Activated T-cell treated with anti-CD3 and anti-CD28 coated beads for 1 hour (primary cell): ENCODE measurements at places on chromosomes 7 and 10.

- DNase-seq = no peak
Observed at GRCh38 chr7:91504919-91505318, 240.7 kb downstream of the FZD1 start.

GRCh38 chr7:113004726-113005454 is 81.7 kb downstream of the GPR85 start:
- no peak for DNase-seq

DNA sequence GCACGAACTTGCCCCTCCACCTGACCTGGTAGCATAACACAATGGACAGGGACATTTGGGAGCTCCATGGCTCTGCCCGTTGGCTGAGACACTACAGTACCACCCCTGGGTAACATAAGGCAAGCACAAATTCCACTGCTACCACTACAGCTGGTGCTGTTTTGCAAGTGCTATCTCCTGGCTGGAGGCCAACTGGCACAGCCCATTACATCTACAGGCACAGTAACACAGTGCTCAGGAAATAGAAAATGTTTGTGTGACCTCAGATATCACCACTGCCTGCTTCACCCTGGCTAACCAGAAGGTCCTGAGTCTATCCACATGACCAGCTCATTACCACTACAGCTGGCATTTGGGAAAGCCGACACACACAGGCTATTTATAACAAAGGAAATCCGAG is 631.1 kb upstream of the MBL2 start:
- no peak for DNase-seq

- no peak for DNase-seq
Observed at GRCh38 chr10:3389130-3389529, 216.5 kb upstream of the PITRM1 start.

- no peak for DNase-seq
Observed at GRCh38 chr7:74263399-74264120, 9.4 kb upstream of the RFC2 start.

GRCh38 chr7:2859952-2860351 is 15.8 kb upstream of the GNA12 start:
- no peak for DNase-seq

DNA sequence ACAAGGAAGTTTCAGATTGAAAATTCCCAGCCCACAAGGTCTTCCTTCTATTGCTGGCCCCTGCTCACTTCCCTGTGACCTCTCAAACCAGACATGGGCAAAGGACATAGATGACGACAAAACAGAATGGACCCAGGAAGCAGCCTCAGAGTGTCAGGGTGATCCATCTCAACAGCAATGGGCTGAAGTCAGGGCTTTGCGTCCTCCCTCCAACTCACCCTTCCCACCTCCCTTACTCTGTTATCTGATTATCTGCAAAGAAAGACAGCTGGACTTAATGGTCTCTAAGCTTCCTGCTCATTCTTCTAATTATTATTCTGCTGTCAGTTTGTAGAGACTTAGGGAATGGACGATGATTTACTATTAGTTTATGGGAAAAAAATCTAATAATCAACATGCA is 115.9 kb downstream of the PIP4K2A start:
- DNase-seq = no peak

DNA sequence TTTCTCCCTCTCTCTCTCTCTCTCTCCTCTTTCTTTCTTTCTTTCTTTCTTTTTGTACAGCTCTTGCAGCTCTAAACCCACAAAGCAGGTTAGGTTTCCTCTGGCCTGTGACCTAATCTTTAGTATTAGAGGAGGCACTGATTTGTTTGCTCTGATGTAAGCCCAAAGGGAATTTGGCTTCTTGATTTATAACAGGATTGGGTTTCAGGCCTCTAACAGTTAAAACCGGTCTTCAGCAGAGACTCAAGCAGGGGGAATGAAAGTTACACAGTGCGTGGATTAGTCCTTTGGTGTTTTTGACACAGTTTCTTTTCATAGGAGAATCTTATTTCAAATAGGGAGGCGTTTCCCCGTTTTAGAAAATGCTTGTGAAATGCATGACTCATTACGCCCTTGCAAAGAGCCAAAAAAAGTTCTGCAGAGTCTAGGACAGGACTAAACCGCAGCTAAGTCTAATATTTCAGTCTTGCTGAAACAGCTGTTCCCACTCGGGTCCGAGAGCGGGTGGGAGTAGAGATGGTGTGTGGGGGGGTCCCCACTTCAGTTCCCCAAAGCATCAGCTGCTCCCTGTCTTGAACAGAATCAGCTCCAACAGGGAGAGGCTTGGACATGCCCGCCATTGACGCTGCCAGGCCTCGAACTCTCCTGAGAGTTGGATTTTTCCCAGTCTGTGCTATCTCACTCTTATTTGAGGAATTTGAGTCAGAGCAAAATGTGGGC is 296.5 kb upstream of the PITRM1 start:
- DNase-seq = no peak

GRCh38 chr7:69832356-69832755 is 234.1 kb downstream of the AUTS2 start:
- DNase-seq = no peak

DNA sequence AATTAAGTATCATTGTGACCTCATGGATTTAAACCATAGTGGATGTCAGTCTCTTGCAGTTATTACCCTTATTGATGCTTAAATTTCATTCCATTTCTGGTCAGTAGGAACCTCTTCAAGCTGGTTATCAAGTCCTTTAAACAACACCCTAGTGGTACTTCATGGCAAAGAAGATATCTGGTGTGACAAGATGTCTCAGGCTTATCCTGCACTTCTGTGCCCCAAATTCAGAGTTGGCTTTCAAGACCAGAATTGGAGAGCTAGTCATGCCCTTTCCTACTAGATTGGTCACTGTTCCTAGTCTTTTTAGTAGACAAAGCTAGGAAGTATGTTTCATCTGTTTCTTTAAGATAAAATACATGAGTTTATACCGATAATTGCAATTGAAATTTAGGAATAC is 54.9 kb downstream of the KMT2E start:
- no peak for DNase-seq

- DNase-seq = no peak
Observed at GRCh38 chr10:4596951-4597350, 229.1 kb upstream of the AKR1E2 start.

GRCh38 chr10:29613196-29613595 is 21.6 kb downstream of the SVIL start:
- no peak for DNase-seq

DNA sequence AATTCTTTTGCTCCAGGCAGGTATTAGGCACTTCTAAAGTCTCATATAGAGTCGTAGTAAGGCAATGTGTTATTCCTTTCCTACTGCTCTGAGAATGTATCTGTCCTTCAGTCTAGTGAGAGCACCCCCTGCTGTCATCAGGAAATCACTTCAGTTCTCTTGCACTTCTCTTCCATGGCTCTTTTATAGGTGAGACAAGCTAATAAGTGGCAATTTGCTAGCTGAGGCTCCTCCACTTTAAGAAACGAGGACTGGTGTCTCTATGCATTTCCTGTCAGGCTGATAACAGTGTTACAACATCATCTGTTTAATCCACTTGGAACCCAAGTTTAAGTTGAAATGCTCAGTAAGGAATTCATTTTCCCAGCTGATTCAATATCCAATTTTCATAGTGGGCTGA is 350.6 kb downstream of the TFEC start:
- no peak for DNase-seq

DNA sequence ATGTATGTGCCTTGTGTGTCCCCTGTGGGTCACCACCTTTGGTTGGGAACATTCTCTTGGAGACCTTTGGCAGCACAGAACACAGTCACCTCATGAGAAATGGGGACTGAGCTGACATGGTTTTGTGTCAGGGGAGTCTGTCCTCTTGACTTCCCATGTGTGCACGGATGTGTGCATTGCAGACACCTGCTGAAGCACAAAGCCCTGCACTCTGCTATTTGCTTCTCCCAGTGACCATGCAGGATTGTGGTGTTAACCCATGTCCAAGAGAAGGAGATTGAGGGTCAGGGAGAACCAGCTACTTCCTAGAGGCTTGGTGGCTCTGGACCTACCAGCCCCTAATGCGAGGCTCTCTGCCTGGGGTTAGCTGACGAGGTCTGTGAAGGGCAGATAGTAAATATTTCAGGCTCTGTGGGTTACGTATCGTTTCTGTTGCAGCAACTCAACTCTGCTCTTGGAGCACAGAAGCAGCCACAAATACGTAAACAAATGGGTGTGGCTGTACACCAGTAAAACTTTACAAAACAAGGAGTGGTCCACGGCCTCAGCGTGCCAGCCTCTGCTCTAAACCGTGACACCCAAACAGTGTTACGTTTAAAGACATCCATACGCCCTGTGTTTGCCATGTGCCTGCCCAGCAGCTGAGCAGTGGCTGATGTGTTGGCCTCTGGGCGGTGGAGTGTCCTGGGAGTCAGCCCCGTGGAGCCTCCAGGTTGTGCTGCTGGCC is 51.7 kb downstream of the ADCY1 start:
- no peak for DNase-seq

DNA sequence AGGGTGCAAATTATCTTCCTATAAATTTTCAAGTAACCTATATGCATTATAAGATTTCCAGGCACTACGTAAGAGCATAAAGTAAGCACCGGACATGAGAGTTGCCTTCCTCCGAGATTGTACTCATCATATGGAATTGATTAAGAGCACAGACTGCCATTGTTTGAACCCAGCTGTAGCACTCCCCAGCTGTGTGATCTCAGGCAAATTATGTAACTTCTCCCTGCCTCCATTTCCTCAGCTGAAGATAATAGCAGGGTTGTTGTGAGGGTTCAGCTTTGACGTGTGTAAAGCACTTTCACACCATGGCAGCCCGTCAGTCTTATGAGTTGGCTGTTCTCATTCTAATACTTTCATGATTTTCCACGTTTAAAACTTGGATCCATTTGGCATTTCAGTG is 122.6 kb downstream of the ITIH5 start:
- DNase-seq = no peak
